ENCODE measurements at places on chromosomes 7 and 10. TPM values are rescaled to one million over a fixed set of nuclear protein-coding genes. Genes with fewer than 3 reads are reported as not detected.

The MINDY3 gene
- total RNA-seq = 21.8 TPM

GRCh38 chr7:7595451-7595850 lies 28.8 kb downstream of the MIOS start:
- peak; percentile 36 for DNase-seq

- peak; percentile 41 for DNase-seq
Observed at GRCh38 chr10:126904818-126905701, at the start of gene DOCK1. DOCK1 (plus strand) TSS chr10:126905428; CDS start chr10:126905518, 90 bp downstream.

GRCh38 chr10:121579656-121580055 lies 18.6 kb downstream of the FGFR2 start:
- peak; percentile 81 for DNase-seq

DNA sequence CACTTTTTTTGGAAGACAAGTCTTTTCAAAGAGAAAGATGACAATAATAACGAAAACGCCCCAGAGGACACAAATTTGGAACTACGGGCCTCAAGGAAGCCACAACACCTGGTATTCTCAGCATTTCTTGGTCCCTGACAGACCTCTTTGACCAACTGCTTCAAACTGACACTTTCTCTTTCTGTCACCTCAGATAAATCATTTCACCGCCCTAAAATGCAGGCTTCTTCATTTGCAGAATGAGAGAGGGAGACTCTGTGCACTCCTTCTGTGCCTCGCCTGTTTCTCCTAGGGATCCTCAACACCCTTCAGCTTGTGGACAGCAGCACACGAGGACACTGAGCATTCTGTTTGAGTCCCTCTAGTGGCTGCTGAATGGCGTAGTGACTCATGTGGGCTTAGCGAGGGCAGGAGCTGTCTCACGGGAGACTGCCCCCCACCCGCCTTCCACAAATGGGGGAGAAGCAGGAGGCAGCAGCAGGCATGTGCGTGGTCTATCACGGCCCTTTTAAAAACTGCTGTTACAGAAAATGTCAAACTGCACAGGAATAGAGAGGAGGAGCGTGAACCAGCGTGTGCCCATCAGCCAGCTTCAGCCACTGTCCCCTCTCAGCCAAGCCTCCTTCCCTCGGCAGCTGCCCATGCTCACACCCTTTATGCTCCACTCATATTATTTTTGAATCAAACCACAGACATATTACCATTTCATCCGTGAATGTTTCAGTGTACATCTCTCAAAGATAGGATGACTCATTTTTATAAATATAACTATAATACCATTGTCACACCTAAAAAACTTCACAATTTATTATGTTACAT lies 41.4 kb downstream of the GSDME start:
- no peak for DNase-seq

The PRXL2A gene
- total RNA-seq = 24.5 TPM

GRCh38 chr10:77622889-77623291 lies 14.7 kb downstream of the KCNMA1 start:
- no peak for DNase-seq

DNA sequence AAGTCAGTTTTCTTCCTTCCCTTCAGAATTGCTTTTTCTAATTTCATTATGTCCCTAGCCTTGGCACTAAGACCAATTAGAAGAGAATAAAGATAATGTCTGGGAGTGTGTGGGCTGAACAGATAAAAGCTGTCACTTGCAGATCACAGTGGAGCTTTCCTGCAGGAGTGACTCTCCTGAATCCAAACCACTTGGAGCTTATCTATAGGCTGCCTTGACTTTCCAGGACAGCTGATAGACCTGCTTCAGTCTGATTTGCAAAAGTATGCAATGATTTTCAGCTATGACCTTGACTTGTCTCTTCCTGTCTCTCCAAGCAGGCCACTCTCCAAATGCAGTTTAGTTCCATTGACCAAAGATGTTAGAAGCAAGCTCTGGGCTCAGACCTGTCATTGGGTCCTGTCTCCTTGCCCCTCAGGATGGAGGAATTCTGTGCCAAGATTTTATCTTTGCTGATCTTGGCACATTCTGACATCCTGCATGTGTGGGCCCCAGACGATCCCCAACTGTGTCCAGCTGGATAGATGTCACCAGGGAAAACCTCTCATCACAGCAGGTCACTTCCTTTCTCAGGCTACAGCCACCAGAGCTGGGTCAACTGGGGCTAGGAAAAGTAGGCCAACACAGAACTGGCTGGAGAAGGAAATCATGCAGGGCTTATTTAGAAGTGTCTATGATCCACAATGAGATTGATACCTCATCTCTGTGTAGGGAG lies 120.9 kb upstream of the ZNF438 start:
- no peak for DNase-seq

- no peak for DNase-seq
Observed at GRCh38 chr10:32418572-32418971, 27.4 kb upstream of the CCDC7 start.

GRCh38 chr10:44173608-44173894 lies 211.3 kb downstream of the CXCL12 start:
- DNase-seq = no peak

The JCAD gene
- not detected for total RNA-seq

GRCh38 chr7:97317575-97317974 lies 200.1 kb downstream of the SDHAF3 start:
- DNase-seq = no peak

- DNase-seq = peak; percentile 26
Observed at GRCh38 chr7:122885583-122886356, 490 bp downstream of the CADPS2 start.

The HOXA3 gene
- total RNA-seq = not detected

GRCh38 chr7:6160191-6160623 lies 112.2 kb downstream of the CYTH3 start:
- peak; percentile 8 for DNase-seq

The CPN1 gene
- not detected for total RNA-seq

The C10orf67 gene
- total RNA-seq = 0.26 TPM

The CCL24 gene
- not detected for total RNA-seq

The AFAP1L2 gene
- 6.8 TPM for total RNA-seq

The MSMB gene
- 16.4 TPM for total RNA-seq

Data from bronchial epithelial cell (primary cell).